Astrocyte of the cerebellum (primary cell): ENCODE measurements at places on chromosomes 5 and 9.

DNA sequence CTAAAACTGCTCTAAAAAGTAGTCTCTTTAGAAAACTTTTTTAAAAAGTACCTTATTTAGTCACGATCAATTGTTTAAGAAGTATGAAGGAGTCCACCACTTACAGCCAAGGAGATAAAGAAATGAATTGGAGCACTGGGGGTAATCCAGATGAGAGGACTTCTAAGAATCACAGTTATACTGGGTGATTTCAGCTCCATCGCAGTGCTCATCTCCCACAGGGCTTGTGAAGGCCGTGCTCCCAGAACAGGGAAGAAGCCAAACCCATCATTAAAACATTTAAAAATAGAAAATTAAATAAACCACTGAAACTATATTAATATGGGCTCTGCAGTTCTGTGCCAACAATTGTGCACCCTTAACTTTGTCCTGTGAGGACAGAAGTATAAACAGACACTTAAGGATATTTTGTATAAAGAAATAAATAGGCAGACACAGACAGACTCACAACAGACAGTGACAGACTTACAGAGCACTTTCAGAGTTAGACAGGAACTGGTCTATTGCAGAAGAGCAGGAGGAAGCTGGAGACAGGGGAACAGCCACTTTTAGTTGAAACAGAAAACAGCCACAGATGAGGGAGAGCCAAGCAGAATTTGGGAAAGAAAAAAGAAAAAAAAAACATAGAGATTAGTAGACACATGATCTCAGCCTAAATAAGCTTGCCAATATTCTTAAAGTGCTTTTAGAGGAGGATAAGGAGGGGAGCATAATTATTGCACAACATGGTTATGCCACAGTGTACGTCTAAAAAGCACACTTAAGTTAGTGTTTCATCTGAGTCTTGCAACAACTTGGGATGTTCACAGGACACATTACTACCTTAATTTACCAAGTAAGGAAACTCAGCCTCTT is 81.8 kb downstream of the FBXO38 start:
- no peak for DNase-seq

DNA sequence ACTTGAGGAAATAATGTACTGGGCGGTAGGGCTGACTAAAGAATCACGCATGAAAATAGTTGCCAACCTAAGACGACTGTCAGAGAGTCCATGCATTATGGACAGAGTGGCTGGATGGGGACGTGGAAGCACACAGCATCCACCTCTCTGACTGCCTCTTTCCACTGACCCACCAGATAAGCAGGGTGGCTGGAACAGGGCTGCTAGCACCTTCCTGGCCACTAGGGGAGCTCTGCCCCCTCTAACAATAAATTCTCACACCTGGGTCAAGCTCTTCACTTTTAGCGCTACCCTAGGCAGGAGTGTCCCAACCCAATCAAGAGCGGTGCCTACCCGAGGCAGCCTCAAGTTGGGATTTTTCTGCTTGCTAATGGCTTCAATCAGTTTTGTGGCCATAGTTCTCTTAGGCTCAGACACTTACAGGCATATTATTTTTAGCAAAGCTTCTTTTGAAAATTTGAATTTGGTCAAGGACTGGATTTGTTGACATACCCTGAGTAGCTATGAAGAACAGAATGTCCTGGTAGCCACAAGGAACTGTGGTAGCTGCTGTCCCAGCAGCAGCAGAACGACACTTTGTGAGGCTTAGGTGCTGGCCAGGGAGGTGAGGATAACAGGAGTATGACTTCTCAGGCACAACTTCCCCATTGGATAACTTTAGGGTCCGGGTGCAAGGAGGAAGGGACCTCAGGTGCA is 6.9 kb upstream of the TPM2 start:
- no peak for DNase-seq

DNA sequence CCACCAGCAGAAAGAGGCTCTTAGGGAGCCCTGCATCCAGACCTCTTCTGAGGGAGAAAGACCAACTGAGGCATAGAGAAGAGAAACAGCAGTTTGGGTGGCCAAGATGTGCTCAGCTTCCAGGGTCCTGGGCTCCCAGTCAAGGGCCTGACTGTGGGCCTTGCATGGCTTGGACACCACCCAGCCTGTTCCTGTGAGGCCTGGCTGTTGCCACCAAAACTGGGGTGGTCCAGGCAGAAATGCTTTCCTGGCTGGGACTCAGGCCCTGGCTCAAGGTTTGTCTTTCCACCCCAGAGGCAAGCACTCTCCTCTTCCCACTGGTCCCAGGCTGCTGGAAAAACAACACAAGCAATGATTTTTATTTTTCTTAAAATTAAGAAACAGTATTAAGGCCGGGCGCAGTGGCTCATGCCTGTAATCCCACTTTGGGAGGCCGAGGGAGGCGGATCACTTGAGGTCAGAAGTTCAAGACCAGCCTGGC is 13.3 kb downstream of the MYOZ3 start:
- no peak for DNase-seq

DNA sequence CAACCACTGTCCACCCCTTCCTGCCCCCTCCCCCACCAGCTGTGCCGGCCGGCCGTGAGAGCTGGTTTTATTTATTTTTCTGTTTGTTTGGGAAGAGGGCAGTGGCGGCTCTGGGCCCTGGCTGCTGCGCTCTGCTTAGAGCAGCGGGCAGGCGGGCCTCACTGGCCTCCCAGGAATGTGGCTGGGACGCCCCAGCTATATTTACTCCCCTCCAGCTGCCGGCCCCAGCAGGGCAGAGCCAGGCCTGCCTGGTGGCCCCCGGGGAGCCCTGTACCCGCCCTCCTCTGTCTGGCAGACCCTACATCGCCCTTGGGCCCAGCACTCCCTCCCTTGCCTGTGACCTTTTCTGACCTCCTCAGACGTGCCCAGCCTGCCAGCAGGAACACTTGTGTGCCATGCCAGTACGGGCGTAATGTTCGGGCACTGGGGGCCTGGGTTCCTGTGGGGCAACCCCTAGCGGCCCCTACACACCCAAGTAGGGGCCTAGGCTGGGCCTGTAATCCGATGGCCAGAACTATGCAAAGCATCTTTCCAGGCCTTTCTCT is 7.7 kb downstream of the CXXC5 start:
- no peak for DNase-seq

GRCh38 chr5:99815-100214 is 7.8 kb downstream of the PLEKHG4B start:
- DNase-seq = no peak

GRCh38 chr5:34699155-34700077 is 43.3 kb downstream of the RAI14 start:
- DNase-seq = no peak

DNA sequence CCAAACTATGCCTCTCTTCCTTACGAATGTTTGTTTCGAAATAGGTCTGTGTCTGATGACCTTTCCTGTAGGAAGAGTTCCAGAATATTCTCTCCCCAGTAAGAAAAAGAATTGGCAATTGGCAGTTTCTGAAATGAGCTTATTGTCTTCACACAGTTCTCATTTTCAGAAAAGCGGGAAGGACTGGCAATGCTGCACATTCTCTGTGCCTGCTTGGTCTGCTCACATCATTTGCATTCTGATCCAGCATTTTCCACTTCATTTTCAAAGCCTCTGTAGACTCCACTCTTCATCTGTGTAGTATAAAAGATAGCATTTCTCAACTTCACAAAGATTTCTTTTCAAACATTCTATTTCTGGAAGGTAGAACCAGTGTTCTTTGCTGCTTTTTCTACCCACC is 120.6 kb upstream of the CCDC112 start:
- DNase-seq = no peak
